ENCODE measurements at places on chromosomes 3 and 15. TPM values are rescaled to one million over a fixed set of nuclear protein-coding genes. Genes with fewer than 3 reads are reported as not detected.

DNA sequence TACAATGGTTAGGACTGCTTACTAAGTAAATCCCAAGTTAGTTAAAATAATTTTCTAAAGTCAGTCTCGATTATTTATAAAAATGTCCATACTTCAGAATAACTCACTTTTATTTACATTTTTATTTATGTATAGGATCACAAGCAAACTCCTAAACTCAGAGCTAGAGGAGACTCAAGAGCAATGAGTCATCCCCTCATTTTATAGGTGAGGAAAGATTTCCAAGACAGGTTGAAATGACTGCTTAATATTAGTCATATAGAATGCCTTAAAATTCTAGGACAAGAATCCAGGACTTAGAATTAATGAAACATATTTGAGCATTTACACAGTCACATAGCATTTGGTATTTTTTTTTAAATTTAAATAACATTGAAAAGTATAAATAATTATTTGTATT is 983.8 kb downstream of the SI start:
- DNase-seq: no peak

DNA sequence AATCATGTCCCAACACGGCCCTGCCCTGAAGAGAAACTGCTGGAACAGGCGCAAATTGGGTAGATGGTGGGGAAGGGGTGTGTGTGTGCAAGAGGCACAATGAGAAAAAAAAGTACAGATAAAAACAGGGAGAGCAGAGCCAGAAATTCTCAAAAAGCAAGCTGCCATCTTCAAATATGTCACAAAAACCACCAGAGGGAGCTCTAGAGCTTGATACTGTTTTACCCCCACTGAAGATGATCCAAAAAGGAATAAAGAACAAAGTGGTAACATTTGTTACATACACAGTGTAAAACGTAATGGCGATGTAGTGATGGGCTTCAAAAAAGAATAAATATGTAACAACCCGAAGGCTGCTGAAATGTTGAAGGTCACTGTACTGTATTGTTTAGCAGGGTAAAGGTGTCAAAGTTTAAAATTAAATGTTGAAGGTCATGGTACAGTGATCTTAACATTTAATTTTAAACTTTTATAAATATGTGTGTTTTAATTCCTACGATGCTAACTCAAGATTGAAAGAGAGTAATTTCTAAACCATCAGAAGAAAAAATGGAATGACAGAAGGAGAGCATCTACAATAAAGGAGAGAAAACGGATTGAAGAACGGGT is 6.0 kb downstream of the SNRPA1 start:
- no peak for DNase-seq

DNA sequence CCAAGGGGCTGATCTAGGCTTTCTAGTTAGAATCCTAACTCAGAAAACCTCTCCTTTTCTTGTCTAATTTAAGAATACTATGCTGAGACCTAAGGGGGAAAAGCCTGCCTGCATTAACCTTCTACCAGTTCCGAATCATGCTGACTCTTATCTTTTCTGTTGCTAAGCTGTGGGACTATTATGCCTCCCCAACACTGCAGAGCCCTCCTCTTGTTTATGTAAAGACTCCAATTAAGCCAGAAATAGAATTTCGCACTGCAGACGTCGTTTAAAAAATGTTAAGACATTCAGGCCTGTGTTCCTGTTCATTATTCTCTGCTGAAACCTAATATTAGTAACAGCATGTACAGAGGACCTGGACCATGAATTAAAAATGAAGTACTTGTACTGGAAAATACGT is 310.6 kb upstream of the ATP11B start:
- DNase-seq: no peak

- no peak for DNase-seq
Measured at GRCh38 chr3:120156699-120157098, 62.5 kb upstream of the GSK3B start.

GRCh38 chr3:39189959-39190269 is 2.5 kb downstream of the XIRP1 start:
- DNase-seq: peak; percentile 61

GRCh38 chr15:75030023-75030413 is 6.6 kb downstream of the PPCDC start:
- DNase-seq: no peak

- no peak for DNase-seq
Measured at GRCh38 chr15:27234593-27234992, 263.6 kb downstream of the GABRG3 start.

DNA sequence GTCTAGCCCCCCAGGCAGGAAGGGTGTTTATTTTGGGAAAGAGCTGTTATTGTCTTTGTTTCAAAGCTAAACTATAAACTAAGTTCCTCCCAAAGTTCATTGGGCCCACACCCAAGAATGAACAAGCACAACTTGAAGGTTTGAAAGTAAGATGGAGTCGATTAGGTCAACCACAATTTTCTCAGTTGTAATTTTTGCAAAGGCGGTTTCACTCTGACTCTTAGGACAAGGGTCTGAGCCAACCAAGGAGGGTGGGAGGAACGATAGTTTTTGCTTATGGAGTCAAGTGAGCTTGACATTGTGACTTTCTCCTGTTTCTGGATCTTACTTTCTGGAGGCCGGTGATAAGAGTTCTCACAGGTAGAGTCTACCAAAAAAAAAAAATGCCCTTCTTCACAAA is 5.8 kb upstream of the ZNF770 start:
- DNase-seq: no peak

DNA sequence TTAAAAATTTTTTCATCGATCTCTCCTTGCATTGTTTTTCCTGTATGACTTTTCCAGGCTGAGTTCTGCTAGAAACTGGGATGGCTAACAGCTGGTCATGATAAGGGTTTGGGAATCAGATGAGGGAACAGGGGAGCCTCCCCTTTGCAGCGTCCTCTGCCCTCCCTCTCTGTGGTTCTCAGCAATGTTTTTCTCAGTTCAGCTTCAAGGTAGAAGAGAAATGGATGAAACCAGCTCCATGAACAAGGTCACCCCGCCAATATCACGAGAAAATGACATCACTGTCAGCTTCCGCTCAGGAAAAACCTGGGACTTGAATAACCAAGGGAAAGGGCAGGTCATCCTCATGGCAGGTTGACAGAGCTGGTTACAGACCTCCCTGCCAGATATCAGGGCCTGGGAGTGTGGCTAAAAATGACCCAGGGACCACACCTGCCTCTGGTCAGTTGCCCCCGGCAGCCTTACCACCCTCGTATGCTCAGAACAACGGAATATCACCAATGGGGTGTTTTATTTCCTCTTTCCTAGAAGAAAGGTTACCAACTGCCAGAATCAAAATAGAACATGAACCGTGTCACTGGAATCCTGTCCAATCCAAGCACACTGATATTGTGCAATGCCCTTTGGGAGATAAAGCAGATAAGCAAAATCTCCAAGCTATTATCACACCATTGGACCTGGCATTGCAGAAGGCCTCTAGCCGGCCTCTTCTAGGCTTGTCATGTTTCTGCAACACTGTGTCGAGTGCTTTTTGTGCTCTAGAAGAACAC is 26.1 kb downstream of the LSM3 start:
- no peak for DNase-seq

DNA sequence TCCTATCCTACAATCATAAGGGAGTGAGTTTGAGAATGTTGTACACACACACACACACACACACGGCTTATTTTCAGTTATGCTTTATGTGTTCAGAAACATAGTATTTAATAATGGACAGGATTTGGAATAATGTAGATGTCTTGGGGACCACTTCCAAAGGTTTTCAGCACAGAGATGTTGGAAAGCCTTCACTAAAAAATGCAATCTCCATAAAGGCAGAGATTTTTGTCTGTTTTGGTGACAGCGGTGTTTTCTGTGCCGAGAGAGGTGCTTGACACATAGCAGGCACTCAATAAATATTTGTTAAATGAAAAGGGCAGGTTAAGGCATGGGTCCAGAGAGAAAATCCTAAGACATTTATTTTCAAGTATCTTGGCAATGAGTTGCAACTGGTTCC is 428.2 kb upstream of the RGMA start:
- DNase-seq: no peak

GRCh38 chr3:187015903-187016638 is 85.7 kb downstream of the ST6GAL1 start:
- DNase-seq: no peak

GRCh38 chr15:56053046-56053400 is 59.6 kb upstream of the NEDD4 start:
- no peak for DNase-seq

DNA sequence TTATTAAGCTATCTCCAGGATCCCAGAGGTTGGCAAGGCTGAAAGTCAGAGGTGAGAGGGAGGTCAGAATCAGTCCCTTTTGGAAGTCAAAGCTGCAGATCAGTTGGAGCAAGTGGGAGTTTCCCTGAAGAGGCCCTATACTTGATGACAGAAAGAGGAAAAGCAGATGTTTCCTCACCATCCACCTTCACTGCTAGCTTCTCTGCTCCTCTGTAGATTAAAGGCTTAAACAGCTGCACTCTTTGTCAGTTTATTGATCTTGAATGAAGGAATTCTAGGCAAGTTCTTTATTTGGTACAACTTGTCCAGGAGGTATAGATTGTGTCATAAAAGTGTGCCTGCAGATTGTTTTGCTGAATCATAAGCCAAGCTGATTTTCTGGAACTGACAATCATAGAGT is 408.2 kb upstream of the TGFBR2 start:
- no peak for DNase-seq

DNA sequence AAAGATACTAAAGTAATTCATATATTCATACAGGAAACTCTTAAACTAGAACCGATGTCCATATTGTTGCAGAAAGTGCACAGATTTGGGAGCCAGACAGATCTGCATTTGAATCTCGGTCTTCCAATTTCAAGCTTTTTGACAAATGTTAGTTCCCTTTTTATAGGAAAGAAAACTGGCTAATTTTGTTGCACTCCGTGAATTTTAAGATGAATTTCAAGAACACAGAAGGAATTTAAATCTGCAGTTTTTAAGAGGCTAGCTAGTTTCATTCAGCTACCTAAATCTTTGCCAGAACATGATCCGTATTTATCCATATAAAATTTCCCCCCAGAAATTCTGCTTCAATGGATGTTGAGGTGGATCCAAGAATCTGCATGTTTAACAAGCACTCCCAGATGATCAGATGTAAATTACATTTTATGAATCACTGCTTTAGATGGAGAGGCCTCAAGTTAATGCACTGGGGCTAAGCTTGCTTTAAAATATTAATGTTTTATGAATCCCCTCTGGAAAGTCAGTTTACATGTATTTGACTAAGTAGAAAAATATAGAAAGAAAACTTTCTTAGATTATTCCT is 1296.3 kb upstream of the CADM2 start:
- DNase-seq: no peak

DNA sequence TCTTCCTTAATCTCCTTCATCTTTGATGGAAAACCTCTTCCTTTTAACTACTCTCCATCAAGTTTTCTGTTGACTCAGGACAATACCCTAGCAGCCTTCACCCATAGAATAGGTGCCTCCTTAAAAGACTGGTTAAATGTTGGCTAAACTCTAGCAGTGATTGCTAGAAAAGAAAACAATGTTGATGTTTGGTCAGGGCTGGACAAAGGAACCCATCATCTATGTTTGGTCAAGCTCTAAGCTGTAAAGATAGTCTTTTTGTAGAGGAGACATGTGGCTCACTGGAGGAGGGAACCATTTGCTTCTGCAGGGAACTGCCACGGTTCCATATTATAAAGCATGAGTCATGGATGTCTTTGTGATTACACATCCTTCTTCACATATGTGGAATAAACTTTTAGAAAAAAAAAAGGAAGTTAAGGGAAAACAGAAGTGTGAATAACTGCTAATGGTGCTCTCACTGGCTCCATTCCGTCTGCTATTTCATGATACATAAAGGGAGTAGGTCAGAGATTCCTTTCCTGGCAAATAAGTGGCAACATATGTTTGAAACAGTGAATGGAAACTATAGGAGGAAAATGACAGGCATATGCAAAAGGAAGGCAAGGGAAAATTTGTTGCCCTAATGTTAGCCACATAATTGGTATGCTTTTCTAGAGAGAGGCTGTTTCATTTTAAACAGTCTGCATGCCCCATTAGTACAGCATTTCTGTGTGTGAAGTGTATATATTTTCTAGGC is 78.2 kb downstream of the CMSS1 start:
- DNase-seq: no peak

DNA sequence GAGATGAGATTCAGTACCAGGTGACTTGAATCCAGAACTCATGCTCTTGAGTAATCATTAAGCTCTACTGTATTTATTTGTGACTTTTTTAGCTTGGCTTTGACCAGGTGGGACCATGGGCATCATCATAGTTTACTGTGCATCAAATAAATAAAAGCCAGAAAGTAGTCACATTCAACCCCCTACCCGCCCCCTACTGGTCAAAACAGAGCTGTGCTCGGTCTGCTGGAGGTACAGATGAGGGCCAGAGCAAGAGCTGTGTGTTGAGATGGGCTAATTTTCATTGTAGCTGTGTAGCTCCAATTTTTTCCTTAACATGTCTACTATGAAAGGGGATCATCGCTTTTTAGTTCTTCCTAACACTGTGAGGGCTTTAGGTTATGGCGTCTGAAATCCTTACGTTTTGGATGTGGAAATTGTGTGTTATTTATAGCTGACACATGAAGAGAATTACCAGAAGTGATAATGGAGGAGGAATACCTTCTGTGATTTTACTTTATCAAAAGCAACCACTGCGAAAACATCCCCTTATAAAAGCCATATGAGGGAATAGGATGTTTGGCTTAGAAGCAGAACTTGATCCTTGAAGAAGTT is 375.1 kb downstream of the PTPRG start:
- no peak for DNase-seq

DNA sequence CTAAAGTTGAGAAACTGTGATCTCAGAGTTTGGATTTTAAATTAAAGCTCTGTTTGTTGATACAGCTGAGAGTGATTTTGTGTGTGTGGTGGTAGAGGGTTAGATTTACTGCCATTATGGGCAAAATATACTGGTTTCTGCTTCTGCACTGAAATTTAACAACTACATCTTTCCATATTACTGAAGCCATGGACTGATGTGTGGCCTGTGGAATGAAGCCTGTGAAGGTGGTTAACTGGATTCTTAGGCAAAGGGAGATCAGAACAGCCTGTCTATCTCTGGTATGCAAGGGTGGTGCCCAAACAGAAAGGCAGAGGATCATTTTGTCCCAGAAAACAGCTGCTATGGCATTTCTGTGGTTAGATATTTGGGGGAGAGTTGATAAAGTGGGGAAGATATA is 297.3 kb upstream of the THBS1 start:
- DNase-seq: no peak

Gene REC114
- total RNA-seq: not detected

Gene PARP15
- total RNA-seq: 198 TPM

Gene CPNE9
- 0.43 TPM for total RNA-seq

Gene FOXB1
- total RNA-seq: not detected
